Cardiac ventricle fibroblast (primary cell): ENCODE measurements at places on chromosomes 13 and 19. TPM values are rescaled to one million over a fixed set of nuclear protein-coding genes. Genes with fewer than 3 reads are reported as not detected.

Gene ZNF835
- total RNA-seq = 0.98 and 1.2 TPM in 2 replicates

Gene UBE2L5
- total RNA-seq = not detected in 2 replicates

Gene PLIN4
- 11.9 and 12.7 TPM in 2 replicates for total RNA-seq

Gene MISP3
- total RNA-seq = 1.4 and 1.8 TPM in 2 replicates

Gene IL12RB1
- total RNA-seq = not detected in 2 replicates

Gene ZNF66
- 0.12 and 0.83 TPM in 2 replicates for total RNA-seq

Gene ABHD13
- 5.7 and 5.8 TPM in 2 replicates for total RNA-seq

Gene KCNRG
- total RNA-seq = 0.44 and 3.0 TPM in 2 replicates

Gene CGB1
- not detected in 2 replicates for total RNA-seq

Gene FUT2
- total RNA-seq = not detected in 2 replicates

Gene MLLT1
- total RNA-seq = 26.5 and 26.7 TPM in 2 replicates

Gene ZNF208
- 0.50 and 2.1 TPM in 2 replicates for total RNA-seq

Gene ANGPTL8
- not detected in 2 replicates for total RNA-seq

Gene SSBP4
- 78.5 and 82.7 TPM in 2 replicates for total RNA-seq

Gene C19orf85
- not detected in 2 replicates for total RNA-seq

Gene GJA3
- total RNA-seq = not detected in 2 replicates

Gene CPB2
- total RNA-seq = not detected in 2 replicates
